WTC11 (cell line): ENCODE measurements at places on chromosomes 5 and 9.
A peak's percentile ranks its signal among the peaks of the same experiment; 100 is the strongest.

DNA sequence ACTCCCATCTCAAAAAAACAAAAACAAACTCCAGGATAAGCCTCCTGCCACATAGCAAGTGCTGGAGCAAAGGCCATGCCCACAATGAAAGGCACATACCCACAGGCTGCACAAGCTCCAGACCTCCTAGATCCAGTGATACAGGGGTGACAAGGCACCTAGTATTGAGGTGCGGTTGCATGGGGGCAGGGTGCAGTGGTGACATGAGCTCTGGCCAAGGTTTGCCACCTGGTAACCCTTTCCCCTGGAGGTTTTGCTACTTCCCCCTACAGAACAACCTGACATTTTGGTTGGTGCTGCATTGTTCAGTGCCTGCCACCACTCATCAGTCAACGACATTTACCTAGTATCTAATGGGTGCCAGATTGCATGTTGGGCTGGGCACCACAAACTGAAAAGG is 14.5 kb downstream of the CDKN2AIPNL start:
- no peak for DNase-seq

DNA sequence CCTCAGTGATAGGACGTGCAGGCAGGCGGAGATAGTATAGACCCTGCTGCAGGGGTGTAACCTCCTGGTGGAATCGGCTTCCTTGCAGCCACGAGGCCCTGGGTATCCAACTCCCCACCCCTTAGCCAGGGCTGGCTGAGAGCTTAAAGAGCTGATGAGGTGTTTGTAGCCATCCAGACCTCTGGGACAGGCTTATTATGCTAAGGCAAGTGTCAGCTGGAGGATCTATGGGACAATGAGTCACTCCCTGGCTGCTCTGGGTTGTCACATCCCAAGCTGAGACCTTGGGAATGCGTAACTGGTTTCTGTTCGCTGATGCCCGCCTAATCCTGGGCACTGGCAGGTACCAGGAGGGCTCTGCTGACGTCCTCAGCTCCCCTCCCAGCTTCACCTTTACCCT is 38.9 kb downstream of the DAB2IP start:
- DNase-seq: no peak

GRCh38 chr9:107309271-107309670 is 26.2 kb downstream of the RAD23B start:
- no peak for DNase-seq

- no peak for DNase-seq
These were observed 42.9 kb downstream of the OLFM1 start for GRCh38 chr9:135130207-135130976.

DNA sequence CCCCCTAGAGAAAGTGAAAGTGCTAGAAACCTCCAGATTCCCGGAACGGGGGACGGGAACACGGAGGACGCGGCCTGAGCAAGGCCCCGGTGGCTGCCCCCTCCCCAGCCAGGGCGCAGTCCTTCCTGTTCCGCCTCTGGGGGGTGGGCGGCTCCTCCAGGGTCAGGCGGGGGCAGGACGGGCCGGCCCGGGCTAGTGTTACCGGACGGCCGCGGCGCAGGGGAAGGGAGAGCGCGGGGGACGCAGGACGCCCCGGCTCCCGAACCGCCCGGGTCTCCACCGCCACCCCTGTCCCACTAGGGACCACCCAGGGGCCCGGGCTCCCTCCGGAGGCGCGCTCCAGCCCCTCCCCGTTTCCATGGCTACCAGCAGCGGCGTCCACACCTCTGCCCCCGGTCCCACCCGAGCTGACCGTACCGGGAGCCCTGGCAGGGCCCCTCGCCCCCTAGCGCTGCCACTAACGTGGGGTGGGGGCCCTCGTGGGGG is 579 bp downstream of the SLC12A7 start:
- DNase-seq: no peak

GRCh38 chr9:89791754-89792153 is 186.9 kb downstream of the GADD45G start:
- no peak for DNase-seq

DNA sequence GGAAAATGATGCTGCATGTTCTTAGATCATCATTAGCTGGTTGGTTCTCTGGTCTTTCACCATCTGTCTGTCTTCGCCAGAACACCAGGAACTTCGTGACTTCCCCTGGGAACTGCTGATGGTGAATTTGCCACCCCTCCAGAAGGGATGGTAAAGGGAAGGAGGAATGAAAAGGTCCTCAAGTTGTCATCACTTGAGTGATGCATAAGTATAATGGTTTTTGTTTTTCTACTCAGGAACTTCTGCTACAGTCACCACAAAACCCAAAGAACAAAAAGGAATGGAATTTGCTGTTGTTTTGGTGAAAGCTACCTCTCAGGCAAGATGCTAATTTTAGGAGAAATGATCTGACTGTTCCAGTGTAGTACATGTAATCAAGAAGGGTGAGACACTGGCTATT is 328.4 kb downstream of the ARHGEF28 start:
- DNase-seq: no peak

- DNase-seq: no peak
These were observed 149.5 kb upstream of the PHYKPL start for GRCh38 chr5:178381921-178382695.

GRCh38 chr5:103293099-103293498 is 34.5 kb downstream of the MACIR start:
- DNase-seq: no peak

GRCh38 chr5:112143690-112144089 is 275.4 kb downstream of the EPB41L4A start:
- DNase-seq: no peak

DNA sequence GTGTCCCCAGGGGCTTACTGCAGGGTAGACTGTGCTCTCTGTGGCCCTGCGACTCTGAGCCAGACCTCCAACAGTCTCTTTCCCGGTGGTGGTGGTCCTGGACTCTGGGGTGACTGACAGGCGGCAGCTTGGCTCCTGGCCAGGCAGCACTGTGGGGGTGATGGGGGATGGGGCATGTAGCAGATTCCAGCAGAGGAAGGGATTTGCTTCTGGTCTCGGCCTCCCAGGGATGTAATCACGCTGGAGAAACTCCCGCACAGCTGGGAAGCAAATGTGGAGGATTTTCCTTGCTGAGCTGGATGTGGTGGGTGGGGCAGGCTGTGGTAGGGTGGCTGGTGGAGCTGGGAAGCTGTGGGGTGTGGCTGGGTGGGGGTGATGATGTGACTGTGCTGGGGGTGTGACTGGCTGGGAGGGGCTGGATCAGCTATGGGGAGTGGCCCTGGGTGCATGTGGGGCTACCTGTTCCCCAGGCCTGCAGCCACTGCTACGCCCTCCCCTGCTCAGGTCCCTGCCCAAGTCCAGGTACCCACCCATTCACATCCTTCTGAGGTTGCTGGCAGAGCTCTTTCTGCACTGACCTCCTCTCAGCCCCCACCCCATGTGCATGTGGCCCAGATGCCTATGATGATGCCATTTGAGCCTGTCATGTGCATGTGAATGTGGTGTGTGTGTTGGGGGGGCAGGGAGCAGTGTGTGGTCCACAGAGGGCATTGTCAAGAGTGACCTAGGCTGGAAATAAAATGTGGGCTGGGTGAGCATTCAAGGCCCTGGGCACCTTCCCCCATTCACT is 3.8 kb downstream of the NDST1 start:
- peak; percentile 64 for DNase-seq

- DNase-seq: no peak
These were observed 173.8 kb downstream of the PCSK1 start for GRCh38 chr5:96259151-96259772.

GRCh38 chr5:157858527-157859226 is at the start of gene CLINT1:
Gene CLINT1, minus strand, starts transcription at chr5:157859145. Its CDS starts 175 bp downstream, at chr5:157858970.
- peak; percentile 92 for DNase-seq

- no peak for DNase-seq
These were observed 281.2 kb downstream of the BRINP1 start for GRCh38 chr9:119088002-119088547.
